Amniotic epithelial cell (primary cell): ENCODE measurements at places on chromosomes 5 and 9.

DNA sequence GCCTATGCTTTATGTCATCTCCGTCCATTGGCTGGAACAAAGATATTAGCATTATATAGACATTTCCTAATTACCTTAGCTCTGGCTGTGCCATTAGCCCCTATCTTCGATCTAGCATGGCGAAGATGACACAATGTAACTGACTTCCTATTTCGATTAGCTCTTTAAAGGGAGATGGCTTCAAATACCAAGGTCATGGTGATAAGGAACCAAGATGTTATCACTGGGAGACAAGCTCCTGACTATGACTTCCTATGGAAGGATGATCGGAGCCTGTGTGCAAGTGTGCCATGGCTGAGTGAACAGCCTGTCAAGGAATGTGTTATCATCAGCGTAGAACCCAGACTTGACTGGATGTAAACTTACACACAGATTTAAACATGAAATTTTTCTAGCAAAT, 602.1 kb downstream of the PSAT1 start:
- no peak for DNase-seq

DNA sequence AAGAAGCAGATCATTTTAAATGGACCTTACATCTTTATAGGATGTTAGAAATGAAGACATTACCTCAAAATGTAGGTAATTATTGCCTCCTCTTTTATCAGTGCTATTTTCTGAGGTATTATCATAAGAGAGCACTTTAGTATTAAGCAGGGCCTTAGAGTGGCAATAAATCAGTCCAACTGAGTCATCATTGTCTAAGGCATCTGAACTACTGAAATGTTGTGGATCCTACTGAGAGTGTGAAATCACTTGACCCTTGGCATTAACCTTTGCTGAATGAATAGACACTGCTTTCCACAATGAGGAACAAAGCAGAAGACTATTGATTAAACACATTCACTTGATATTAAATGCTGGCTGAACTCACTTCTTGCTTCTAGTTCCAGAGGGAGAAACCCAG, 224.6 kb upstream of the ARRDC3 start:
- peak; percentile 26 for DNase-seq

DNA sequence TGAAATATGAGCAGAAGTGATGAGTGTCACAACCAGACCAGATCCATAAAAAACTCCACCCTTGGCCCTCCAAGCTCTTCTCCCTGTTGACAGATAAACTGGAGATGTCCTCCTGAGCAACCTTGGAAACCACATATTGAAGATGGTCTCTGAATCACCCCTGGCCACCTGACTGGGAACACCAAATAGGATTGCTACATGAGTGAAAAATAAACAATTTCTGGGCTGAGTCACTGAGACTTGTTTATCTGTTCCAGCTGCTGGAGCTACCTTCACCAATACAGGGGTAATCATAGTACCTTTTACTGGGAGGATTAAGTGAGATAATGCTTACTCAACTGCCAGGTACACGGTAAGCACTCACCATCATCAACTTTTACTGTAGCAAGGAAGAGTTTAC, 53.3 kb downstream of the PCA3 start:
- DNase-seq, result peak; percentile 90

- DNase-seq, result no peak
Measured at GRCh38 chr9:21295992-21296391, 9.1 kb downstream of the IFNA5 start.

DNA sequence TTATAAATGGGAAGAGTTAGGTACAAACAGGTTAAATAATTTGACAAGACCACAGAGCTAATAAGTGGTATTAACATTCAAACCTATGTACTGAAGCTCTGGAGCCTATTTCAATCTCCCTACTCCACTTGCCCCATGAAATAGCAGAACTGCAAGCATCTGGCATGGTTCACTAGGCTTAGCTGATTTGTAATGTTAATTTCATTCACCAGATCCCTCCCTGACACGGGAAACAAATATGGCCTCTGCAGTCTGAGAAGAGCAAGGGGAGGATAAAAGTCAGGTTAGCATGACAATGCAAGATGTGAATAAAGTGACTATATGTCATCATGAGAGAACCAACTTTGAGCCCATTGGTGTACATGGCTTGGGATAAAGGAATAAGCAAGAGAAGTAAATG, 428.8 kb downstream of the BRINP1 start:
- DNase-seq, result no peak

DNA sequence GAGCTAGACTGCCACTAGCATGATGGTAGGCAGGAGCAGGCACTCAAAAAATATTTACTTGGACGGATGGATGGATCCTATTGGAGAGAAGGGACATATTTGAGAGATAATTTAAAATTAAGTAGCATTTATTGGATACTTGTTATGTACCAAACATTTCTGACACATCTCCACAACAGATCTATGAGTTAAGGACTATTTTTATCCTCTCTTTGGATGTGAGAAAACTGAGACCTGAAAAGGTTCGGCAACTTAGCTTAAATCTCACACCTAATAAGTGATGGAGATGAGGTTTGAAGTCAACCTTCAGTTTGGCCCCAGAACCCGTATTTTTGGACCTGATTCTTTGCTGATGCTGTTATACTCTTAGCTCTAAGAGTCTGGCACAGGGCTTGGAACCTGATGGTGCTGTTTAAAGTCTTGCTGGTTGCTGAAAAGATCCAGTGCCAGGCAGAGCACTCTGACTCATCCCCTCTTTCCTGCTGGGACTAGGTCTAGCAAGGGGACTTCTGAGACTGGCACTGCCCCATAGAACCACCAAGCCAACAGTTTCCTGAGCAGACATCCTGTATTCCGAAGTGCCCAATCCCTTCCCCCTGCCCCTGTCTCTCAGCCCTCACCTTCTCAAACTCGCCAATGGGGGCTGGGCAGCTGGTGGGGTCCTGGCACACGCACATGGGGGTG, 15.6 kb downstream of the SPARC start:
- DNase-seq, result peak; percentile 84

GRCh38 chr5:3100921-3101551, 349.6 kb upstream of the IRX2 start:
- DNase-seq, result no peak

GRCh38 chr9:3960661-3961144, 339.2 kb downstream of the GLIS3 start:
- DNase-seq, result peak; percentile 56

- no peak for DNase-seq
Measured at GRCh38 chr9:130931508-130932254, 7.4 kb downstream of the FIBCD1 start.
